Stimulated activated CD8-positive, alpha-beta memory T cell treated with anti-CD3 and anti-CD28 coated beads, Interleukin-4, amount 100 ng/mL, for 1 hour (primary cell): ENCODE measurements at places on chromosomes 12 and 14.

GRCh38 chr12:57549909-57550640 lies at the start of gene KIF5A:
TSS of gene KIF5A (plus strand) at chr12:57550044. CDS start at chr12:57550272, 228 bp downstream.
- no peak for DNase-seq

DNA sequence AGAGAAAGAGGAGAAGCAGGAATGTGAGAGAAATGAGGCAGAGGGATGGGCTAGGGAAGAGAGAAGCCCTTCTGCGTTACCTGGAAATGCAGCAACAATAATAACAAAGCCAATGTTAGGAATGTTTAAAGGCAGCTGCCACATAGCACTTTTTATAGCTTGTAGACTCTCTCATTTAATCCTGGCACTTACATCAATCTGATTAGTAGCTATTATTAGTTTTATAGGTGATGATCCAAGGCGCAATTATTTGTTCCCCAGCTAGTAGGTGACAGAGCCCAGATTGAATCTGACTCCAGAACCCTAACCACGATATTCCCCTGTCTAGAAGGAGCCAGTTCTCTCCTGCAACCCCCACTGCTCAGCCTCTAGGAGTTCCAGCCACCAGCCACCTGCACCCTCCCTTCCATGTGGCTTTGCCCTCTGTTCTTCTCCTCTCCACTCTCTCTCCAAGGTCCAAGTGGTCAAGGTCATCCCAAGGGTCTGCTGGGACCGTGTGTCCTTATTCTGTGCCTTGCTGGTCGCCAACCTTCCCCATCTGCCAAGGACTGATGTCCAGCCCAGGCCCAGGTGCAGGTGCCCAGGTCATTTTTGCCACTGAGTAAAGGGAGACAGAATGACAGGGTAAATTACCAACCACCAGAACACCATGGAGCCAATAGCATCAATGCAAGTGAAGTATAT lies 29.4 kb upstream of the CIPC start:
- no peak for DNase-seq

DNA sequence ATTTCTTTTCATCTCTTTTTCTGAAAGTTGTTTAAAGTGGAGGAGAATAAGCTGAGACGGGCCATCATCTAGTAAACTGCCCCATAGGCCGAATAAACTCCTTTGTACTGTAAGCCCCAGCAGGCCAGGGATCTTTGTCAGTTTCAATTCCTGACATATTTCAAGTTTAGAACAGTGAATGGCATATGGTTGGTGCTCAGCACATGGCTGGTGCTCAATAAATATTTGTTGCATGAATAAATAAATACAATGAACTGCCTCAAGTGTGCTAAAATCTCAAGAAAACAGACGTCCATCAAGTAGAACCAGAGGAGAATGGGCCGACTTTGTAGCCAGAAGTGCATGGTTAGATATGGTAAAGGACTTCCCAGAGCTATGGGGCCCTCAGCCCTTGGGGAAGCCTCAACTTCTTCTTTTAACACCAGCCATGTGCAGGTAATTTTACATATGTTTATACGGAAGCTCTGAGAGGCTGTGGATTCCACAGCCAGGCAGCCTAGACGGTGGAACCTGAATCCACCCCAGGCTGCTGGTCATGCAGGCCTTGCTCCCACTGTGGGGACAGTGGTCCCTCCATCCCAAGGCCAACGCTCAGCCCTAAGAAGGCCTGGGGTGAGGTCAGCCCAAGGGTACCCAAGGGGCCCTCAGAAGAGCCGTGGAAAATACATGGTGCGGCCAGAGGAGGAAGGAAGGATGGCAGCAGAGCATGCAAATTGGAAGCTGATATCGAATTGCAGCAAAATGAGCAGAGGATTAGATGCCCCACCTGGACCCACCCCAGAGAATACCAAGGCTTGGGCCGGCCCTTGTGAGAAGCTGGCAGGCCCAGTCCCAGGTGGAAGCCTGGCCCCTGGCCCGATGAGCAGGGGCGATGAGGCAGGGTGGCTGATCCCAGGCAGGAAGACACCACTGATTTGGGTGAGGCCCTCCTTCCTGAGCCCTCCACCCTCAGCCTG lies 8.7 kb upstream of the AQP2 start:
- DNase-seq, result no peak

DNA sequence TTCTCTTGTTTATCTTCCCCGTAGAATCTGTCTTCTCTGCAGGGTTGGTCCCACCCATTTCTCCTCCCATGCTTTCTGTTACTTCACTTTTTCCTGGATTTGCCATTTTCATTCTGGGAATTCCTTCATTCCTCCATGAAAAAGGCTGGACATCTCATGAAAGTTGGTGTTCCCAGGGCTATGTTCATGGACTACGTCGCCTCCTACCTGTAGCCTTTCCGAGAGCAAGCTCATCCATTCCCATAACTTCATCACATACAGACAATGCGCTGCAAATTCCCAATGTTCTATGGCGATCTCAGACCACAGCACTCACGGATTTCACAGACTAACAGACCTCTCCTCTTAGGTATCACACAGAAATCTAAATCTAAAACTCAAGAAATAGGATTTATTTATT lies 217.1 kb downstream of the EXOC5 start:
- DNase-seq, result no peak

DNA sequence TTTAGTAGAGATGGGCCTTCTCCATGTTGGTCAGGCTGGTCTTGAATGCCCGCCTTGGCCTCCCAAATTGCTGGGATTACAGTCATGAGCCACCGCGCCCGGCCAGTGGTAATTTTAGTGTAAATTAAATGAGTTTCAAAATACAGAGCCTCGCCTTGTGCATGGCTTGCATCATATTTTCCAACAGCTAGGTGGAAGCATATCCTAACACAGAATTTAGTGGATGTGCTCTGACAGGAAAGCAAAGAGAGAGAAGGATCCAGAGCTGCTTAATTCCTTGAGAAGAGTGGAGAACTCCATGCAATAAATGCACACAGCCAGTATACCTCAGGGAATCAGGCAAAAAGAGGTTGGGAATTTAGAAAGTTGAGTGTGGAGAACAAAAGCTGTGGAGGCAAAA lies 2.5 kb downstream of the OR6C2 start:
- no peak for DNase-seq

- no peak for DNase-seq
Measured at GRCh38 chr12:45243963-45244362, 28.1 kb downstream of the ANO6 start.

GRCh38 chr12:86226481-86226880 lies 29.7 kb downstream of the MGAT4C start:
- no peak for DNase-seq

DNA sequence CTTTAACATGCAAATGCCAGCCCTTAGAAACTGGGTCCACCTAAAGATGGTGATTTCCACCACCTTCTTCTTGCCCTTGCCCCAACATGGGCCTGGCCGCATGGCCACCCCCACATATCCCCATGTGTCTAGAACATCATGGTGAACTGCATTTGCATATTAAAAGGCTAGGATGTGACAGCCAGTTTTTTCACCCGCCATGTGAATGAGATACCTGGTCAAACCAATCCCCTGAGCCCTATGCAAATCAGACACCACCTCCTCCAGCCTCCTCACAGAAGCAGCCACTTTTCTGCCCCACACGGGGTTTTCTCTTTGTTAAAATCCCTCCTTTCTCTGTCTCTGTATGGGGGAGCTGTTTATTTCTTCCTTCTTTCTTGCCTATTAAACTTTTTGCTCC lies 1322.5 kb downstream of the FSCB start:
- no peak for DNase-seq

DNA sequence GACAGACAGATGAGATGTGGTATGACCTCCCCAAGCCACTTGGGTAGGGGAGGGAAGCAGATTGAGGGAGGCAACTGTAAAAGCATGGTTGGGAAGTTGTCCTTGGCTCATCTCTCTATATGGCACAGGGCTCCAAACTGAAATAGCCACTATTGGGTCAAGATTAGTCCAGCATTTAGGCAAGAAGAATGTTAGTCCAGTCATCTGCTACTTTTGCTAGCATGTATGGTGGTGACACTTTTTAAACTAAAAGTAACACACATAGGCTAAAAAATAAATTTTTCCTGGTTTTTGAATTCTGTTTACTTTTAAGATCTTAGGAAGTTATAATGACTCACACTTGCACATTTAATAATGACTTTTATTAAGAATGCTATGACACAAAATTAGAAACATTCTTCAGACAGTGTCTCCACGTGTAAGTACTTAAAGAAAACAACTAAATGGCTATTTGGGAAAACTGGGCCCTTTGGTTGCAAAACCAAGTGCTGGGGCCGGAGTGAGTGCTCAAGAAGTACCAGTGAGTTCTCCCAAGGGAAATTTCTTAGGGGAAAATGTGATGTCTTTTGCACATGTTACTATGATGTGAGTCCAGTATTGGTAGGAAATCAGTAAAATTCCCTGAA lies 179.1 kb upstream of the HIF1A start:
- DNase-seq, result no peak

- DNase-seq, result no peak
Measured at GRCh38 chr12:40832668-40833067, 140.4 kb downstream of the CNTN1 start.

DNA sequence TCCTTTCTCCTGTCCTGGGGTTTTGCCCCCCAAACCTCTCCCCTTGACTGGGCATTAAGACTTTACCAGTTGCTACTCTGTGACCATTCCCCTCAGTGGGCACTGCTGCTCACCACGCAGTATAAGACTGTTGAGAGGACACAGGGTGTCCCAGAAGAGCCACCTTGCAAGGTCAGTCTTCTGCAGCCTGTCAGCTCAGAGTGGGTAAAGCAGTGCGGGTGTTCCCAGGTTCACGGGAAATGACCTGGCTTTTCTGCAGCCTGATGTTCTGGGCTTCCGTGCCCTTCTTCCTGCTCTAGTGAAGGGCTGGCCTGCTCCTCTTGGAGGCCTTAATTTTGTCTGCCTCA lies 34.2 kb downstream of the KCNA1 start:
- no peak for DNase-seq

- no peak for DNase-seq
Measured at GRCh38 chr12:21983095-21983494, 41.9 kb upstream of the ABCC9 start.

DNA sequence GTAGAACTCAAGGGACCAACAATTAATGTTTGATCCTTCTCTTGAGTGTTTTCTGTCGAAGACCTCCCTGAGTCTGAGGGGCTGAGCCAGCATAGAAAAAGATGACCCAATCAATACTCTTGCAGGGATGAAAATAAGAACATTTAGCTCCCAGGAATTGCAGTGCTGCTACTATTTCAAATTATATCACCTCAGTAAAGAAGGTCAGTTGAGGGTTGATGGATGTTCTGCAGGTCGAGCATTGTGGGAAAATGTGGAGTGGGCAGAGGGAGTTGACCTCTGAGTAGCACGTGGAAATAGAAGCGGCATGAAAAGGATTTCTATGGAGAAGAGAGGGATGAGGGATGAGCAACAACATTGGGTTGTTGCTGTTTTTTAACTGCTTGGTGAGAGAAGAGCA lies 74.9 kb upstream of the CCDC198 start:
- no peak for DNase-seq

DNA sequence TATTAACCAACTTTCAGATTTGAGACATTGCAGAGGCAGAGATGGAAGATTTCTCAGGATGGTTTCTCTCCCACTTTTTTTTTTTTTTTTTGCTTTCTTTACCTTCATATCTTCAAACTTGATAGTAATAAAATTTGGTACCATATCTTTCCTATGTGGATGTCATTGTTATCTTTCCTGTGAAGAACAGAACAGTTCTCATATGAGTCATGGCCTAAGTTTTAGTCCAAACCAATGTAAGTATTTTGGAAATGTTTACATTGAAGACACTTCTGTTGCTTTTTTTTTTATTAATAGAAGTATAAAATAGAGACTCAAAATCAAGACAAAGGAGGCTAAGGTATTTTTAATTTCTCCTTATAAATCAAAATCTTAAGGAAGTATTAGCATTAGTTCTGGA lies 95.2 kb downstream of the C12orf50 start:
- no peak for DNase-seq

DNA sequence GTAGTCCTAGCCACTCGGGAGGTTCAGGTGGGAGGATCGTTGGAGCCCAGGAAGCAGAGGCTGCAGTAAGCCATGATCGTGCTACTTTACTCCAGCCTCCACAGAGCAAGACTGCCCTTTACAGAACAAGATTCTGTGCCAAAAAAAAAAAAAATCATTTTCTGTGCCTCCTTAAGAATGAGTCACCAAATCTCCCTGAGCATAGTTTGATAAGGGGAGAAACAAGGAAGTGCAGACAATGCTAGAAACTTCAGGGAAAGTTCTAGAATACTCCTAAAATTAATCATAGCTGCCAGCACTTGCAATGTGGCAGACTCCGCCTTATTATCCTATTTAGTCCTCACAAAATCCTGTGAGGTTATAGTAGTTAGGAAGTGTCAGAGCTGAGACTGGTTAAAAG lies 74.5 kb downstream of the KCNK10 start:
- no peak for DNase-seq

GRCh38 chr12:95484524-95484923 lies 10.6 kb downstream of the METAP2 start:
- DNase-seq, result no peak

DNA sequence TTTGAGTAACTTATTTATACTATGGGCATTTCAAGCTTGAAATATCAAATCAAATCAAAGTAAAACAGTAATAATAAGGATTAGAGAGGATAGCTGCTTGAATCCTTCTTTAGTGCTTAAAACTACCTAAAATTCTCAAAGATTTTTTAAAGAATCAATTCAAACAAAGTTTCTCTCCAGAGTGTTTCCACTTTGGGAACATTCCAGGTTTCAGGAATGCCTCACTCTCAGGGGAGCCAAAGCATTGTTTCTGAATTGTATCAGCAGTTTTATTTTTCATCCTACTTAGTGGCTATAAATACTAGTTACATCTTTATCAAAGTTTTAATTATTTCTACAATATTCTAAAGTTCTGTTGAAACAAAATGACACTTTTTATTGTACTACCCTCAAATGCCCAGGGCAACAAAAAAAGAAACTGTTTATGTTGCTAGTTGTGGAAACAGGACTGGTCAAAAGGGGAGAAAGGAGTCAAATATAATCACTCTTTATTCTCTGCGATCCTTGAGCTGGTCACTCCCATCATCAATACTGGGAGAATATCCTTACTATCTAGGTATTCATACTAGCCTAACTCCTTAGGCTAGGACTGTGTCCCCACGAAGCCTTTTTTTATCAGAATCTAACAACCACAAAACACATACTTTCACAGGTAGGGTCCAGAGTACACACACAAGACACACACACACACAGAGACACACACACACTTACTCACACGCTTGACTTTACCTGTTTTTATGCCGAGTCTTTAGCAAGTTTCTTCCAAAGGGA lies 598 bp downstream of the RASSF9 start:
- DNase-seq, result no peak

GRCh38 chr12:13124656-13125505 lies 21.4 kb upstream of the GSG1 start:
- DNase-seq, result no peak
